Hepatocyte (in vitro differentiated cells): ENCODE measurements at places on chromosomes 11 and 22. TPM values are rescaled to one million over a fixed set of nuclear protein-coding genes. Genes with fewer than 3 reads are reported as not detected.

HBD gene
- total RNA-seq, result not detected in 2 replicates

HSPA8 gene
- total RNA-seq, result 1,636 and 1,726 TPM in 2 replicates

DNA sequence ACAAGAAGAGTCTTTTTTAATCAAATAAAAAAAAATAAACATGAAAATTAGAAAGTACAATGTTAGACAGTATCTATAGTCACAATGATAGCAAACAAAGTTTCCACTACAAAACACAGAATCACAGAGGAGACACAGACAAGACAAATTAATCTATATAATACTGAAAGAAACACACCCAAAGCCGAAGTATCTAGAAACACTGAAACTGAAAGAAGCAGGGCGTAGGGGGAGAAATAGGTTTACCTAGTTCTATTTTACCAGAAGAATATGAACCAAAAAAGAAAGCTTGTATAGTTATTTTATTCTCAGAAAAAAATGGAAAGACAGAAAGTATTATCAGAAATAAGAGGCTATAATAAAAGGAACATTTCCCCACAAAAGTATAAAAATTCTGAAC is 27.1 kb upstream of the NUP50 start:
- H3K4me3 ChIP-seq, result no peak overlapping the region
- peaks cover 4% of the 10 kb centered on the region for H3K36me3 ChIP-seq
- H3K27me3 ChIP-seq, result no peaks in the 10 kb centered on the region
- no peak overlapping the region for H3K27ac ChIP-seq

DNA sequence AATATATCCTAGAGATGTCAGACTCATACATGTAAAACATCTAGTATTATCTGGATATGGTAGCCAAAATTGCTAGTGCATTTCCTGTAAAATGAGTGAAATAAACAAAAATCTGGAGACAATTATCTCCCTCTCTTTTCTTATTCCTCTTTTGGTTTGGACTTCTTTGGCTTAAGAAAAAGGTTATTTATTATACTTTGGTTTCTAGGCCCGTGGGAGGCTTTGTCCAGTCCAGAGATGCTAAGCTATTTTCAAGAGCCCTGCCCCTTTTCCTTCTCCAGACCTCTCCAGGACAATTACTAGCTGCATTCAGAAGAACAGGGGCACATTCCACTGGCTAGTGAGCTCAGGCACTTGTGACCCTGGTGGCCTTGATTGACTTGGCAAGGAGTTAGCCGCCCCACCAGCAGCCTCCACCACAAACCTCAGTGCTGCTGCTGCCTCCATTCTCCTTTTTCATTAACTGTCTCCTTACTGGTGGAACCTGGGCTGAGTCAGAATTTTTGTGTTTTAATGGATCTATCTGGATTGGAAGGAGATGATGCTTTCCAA is 747.3 kb upstream of the TENM4 start:
- no peaks in the 10 kb centered on the region for H3K27me3 ChIP-seq
- no peak overlapping the region for H3K27ac ChIP-seq
- no peak for DNase-seq
- H3K4me1 ChIP-seq, result no peaks in the 10 kb centered on the region

DNA sequence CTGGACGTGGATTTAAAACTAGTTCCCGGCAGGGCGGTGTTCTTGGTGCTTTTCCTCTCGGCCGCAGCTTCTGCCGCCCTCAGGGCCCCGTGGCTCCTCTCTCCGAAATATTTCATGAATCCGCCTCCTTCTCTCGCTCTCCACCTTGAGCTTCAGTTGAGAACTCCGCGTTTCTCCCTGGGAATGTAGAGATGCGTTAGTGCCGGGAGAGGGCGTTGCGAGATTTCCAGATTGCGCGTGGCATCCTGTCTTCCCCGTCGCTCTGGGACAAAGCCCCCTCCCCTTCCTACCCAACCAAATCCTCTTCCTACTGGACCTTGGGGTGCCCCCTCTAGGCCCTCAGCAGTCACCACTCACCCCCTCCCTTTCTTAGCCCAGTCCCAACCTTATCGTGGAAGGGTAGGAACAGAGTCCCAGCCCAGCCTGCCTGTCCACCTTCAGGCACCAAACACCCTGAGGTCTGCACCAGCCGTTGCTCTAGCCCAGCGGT is 15.5 kb upstream of the RAC2 start:
- no peaks in the 10 kb centered on the region for H3K36me3 ChIP-seq
- no peak overlapping the region for H3K4me3 ChIP-seq
- no peak overlapping the region for H3K27ac ChIP-seq
- peaks cover 15% of the 10 kb centered on the region for H3K4me1 ChIP-seq
- peaks cover 4% of the 10 kb centered on the region for H3K27me3 ChIP-seq

DNA sequence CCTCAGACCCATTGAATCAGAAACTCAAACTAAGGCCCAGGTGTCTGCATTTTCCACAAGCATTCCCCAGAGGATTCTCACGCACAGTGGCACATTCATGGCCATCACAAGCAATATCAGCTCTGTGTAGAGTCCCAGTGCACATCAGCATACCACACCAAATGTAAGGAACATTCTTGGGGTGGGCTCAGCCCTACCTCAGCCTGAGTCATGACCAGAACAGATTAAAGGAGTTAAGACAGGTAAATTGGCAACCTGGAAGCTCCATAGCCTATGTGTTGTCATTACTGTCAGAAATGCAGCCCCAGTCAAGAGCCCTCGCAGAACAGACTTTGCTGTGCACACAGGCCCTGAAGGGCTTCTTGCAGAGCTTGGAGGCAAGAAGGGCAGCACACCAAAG is 53.1 kb downstream of the OPCML start:
- no peaks in the 10 kb centered on the region for H3K4me1 ChIP-seq
- H3K27me3 ChIP-seq, result no peaks in the 10 kb centered on the region
- H3K4me3 ChIP-seq, result no peak overlapping the region
- no peaks in the 10 kb centered on the region for H3K36me3 ChIP-seq

DNA sequence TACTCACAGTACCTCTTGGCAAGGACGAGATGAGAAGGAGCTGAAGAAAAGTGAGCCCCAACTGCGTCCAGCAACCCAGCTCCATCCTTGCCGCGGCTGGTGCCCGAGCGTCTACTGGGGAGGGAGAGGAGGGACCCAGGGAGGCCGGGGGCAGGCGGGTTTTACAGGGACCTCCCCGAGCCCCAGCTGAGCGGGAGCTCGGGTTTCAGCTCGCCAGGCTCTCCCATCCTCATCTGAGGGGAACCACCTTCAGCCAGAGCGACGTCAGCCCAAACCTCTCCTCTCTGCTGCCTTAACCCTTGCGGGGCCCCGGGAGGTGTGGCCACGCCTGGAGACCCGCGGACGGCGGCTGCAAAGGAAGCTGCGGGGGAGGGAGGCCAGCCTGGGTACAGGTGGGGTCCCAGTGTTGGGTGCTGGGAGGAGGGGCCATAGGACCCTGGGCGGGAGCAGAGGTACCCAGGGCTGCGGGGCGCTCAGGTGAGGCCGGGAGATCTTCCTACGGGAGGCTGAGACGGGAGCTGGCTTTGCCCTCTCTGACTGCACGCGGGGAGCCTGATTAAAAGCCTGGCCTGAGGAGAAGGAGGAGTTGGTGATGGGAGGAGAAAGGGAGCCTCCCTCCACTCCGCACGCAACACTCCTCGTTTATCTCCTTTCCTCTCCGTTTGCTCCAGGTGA is at the start of gene PAMR1:
Gene PAMR1, minus strand, starts transcription at position 116 of the 675 bp plus-strand sequence. Its CDS starts 31 bp downstream, at position 85.
- H3K27ac ChIP-seq, result peak within 1 kb of the TSS; percentile 12
- H3K4me3 ChIP-seq, result no peak within 1 kb of the TSS
- DNase-seq, result peak; percentile 75
- no peaks in the 10 kb centered on the region for H3K27me3 ChIP-seq

GRCh38 chr11:45262900-45263299 is 23.2 kb downstream of the SYT13 start:
- no peaks in the 10 kb centered on the region for H3K27me3 ChIP-seq
- DNase-seq, result no peak
- no peak overlapping the region for H3K4me3 ChIP-seq
